ENCODE measurements at places on chromosomes 13 and 19.

DNA sequence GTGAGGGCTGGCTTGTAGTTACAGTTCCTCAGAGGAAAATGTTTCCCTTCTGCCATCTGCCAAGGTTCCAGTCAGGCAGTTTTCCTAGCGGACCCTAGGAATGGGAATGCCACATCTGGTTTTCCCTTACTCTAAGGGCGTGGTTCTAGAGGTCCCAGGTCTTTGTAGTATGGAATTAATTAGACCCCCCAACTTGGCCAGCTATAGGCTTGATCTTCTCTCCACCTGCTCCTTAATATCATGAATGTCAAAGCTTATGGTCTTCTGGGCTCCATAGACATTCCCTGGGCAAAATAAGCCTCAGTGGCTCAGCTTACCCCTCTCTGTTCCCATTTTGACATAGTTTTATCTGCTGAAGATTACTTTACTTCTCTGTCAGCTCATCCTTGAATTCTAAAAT, 70.0 kb downstream of the ZNF568 start:
- DNase-seq = no peak

DNA sequence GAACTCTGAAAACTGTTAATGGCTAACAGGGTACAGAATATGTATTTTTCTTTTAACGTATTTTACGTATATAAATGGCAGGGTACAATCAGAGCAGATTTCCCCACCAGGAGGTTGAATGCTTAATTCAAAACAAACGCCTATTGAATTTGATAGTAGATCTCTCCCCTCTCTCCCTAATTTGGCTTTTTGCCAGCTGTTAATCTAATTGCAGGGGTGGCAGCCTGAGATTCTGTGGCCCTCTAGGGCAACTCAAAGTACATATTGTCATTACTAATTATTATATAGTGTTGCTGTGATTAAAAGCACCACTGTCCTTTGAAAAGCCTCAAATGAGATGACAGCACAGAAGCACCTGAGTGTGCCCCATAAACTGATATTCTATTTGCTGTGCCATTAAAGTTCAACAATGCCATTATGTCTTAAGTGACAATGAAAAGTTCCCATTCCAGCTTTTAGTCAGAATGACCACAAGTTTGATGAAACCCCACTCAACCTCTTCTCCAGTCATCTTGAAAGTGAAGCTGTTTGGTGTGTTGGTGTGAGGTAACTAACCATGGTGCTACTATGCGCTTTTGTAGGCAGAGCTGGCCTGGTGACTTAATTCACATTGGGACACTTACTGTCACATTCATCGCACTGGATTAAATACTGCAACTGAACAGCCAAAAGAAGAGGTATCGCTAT, 351.4 kb downstream of the KCNRG start:
- peak; percentile 95 for DNase-seq

GRCh38 chr13:76837801-76838200, 48.4 kb downstream of the KCTD12 start:
- no peak for DNase-seq

DNA sequence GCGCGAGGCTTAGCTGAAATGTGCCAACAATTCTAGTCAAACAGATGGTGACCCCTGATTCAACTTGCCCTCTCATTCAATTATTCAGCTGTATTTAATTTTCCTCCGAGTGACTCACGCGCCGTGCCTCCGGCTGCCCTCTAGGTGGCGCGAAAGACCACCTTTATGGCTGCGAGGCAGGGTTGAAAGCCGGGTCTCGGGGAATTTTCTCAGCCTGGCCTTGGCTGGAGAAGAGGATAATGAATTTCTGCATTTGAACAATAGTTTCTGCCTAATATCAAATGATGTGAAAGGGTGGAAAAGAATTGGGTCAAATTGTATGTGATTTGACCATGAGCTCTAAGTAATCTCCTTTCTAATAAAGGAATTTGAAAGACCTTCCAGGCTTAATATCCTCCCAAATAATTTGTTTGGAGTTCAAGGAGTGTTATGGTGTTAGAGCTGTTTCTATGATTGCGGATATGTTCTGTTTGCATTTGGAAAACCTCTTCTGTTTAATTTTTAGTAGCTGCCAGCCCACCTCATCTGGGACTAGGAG, 310.9 kb downstream of the ZNF536 start:
- no peak for DNase-seq

DNA sequence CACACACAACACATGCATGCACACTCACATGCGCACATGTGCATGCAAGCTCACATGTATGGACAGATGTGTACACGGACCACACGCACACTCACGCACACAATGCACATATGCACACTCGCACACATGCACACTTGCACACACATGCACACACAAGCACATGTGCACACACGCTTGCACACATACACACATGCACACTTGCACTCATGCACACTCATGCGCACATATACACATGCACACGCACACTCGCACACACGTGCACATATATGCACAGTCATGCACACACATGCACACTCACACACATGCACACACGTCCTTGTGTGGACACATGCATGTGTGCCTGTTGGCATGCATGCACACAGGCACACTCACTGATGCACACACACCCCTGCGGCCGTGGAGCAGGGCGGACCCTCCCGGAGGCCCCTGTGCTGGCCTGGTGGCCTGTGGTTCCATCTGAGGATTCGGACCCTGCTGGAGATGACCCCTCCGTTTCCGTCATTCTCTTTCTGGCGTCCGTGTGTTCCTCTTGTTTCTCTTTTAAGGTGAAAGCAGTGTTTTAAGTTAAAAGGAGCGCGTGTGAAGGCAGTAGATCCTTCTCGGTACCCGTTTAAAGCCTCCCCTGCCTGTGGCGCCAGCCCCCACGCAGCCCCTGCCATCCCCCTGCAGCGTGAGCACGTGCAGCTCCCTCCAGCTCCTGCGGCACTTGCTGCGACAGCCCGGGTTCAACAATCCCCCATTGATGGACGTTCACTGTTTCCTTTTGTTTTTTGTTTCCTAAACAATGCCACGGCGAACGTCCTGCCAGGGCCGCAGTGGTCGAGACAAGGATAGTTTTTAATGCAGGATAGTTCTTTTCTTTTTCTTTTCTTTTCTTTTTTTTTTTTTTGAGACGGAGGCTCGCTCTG, 5.6 kb downstream of the NDUFS7 start:
- no peak for DNase-seq

GRCh38 chr19:55225415-55225958, 3.1 kb downstream of the TMEM86B start:
- DNase-seq = no peak

- DNase-seq = no peak
Measured at GRCh38 chr13:31073859-31074718, 87.6 kb downstream of the HSPH1 start.

DNA sequence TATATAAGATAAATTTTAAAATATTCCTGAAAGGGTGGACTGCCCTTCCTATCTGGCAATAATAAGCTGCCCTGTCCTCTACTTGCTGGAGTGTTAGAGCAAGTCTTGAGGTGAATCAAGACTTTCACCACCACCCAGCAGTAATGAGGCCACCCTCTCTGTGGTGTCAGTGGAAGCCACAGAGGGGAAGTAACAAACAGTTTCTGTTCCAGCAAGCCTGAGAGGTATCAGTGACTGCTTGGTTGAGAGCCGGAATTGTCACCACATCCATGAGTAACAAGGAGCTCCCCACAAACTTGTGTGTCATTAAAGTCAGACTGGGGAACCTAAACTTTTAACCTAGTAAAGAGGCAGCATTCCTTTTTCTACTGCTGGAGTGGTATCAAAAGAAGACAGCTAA, 532.7 kb upstream of the SPRY2 start:
- DNase-seq = peak; percentile 48
